Stimulated activated CD4-positive, alpha-beta T cell treated with anti-CD3 and anti-CD28 coated beads, TNF-alpha, amount 100 ng/mL, for 48 hours (primary cell): ENCODE measurements at places on chromosomes 11 and 22.
A peak's percentile ranks its signal among the peaks of the same experiment; 100 is the strongest.

- no peak for DNase-seq
These were observed 159.3 kb downstream of the CASP12 start for GRCh38 chr11:104738918-104739317.

GRCh38 chr11:122796128-122796717, 42.1 kb upstream of the CRTAM start:
- DNase-seq, result peak; percentile 52

DNA sequence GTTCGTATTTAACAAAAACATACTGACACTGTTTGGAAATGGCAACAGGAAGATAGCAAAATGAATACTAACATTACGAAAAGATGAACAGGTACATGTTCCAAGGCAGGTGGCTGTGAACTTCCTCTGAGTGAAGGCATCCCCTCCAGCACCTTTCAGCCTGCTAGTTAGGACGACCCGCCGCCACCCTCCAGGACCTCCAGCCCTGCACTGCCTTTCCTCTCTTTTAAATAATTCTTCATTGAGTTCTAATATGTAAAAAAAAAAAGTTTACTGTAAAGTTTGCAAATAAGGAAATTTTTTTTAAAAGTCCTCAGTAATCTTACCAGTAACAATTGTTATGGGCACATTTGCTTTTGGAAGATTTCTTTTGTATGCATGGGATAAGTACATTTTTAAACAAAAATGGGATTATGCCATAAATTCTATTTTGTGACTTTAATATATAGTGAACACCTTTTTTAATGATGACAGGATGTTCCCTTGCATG, 6.0 kb downstream of the NEAT1 start:
- DNase-seq, result no peak

DNA sequence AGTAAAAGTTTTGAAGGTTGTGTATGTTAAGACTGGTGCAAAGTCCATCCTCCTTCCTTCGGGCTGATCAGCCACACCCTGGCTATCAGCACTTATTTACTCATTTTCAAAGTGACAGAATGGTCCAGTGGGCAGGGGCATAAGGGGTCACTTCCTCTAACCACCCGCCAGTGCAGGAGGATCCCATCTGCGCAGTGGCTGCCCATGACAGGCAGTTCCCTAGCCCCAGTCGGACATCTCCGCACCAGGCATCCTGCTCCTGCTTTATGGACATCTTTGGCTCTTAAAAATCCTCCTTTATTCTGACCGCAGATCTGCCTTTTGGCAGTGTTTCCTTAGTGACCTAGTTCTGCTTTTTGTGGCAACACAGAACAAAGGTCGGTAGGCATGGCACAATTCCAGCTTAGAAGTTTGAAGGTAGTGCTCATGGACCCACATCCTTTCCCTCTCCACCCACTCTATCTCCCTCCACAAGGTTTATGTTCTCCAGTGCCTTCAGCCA, 55.9 kb downstream of the BMAL1 start:
- DNase-seq, result no peak
